ENCODE measurements at places on chromosomes 3 and 15.
A peak's percentile ranks its signal among the peaks of the same experiment; 100 is the strongest.

DNA sequence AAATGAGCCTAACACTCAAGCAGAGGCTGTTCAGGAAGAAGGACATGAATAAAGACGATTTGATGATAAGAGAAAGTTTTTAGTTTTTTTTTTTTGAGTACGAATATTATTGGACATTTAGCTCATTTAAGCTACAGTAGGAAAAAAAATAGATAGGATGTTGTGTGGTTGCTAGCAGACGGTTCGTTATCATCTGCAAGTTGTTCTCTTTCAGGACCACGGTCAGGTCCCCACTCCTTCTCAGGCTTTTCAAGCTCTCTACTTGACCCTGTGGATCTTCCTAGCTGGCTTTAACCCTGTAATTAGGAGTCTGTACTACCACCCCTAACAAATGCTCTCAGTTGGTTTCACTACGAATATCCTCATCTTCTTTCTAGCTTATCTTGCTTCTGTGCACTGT is 1.1 kb downstream of the KCNH8 start:
- DNase-seq = peak; percentile 12

- no peak for DNase-seq
Measured at GRCh38 chr3:192879346-192880031, 38.2 kb downstream of the MB21D2 start.

GRCh38 chr3:158314426-158315357 is 204.8 kb downstream of the RSRC1 start:
- no peak for DNase-seq

GRCh38 chr15:33994005-33994615 is 25.8 kb downstream of the CHRM5 start:
- no peak for DNase-seq

- DNase-seq = no peak
Measured at GRCh38 chr3:27485866-27486265, 1.7 kb upstream of the SLC4A7 start.
